Muscle of arm (tissue), 14 donors: ENCODE measurements at places on chromosomes 4 and X. TPM values are rescaled to one million over a fixed set of nuclear protein-coding genes. Genes with fewer than 3 reads are reported as not detected.

The LDB2 gene
- 52.2 TPM for polyA plus RNA-seq

The SLC2A9 gene
- 5.0 TPM for polyA plus RNA-seq

The HSFX3 gene
- 1.0 TPM for polyA plus RNA-seq

The MAGEA11 gene
- not detected for polyA plus RNA-seq

The HSD17B13 gene
- polyA plus RNA-seq, result not detected

The VEGFD gene
- polyA plus RNA-seq, result 1.6 TPM

- DNase-seq, result no peak
Measured at GRCh38 chrX:155046129-155046810, 19.6 kb downstream of the FUNDC2 start.

GRCh38 chr4:156169011-156169410, 215.3 kb upstream of the CTSO start:
- peak; percentile 61 for DNase-seq

DNA sequence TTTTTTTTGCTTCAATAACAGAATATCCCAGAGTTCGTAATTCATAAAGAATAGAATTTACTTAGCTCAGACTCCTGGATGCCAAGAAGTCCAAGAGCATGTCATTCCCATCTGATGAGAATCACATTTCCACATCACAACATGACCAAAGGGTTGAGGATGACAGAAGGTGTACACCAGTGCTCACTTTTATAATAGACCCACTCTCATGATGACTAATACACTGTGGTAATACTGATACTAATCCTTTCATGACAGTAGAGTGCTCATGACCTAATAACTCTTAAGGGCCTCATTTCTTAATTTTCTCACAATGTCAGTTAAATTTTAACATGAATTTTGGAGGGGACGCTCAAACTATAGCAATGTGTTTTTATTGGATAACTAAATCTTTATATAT, 69.2 kb downstream of the ZNF732 start:
- DNase-seq, result no peak

GRCh38 chr4:182015014-182015413, 228.2 kb upstream of the TENM3 start:
- DNase-seq, result no peak

- no peak for DNase-seq
Measured at GRCh38 chrX:153957224-153957623, 12.8 kb upstream of the RENBP start.

DNA sequence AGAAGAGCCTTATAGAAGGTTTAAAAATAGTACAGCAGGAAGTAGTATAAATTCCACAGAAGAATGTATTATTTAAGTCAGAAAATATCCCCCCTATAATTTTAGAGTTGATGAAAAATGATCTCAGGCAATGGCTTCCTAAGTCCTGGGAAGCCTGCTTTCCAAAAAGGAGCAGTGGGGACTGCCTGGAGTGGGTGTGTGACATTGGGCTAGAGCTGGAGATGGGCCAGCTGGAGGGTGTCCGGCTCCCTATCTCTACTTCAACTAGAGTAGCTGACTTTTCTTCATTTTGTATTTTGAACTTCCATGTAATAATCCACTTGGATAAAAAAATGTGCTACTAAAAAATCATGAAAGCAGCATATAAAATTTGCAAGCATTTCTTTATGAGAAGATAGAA, 253.9 kb downstream of the ANK2 start:
- no peak for DNase-seq

DNA sequence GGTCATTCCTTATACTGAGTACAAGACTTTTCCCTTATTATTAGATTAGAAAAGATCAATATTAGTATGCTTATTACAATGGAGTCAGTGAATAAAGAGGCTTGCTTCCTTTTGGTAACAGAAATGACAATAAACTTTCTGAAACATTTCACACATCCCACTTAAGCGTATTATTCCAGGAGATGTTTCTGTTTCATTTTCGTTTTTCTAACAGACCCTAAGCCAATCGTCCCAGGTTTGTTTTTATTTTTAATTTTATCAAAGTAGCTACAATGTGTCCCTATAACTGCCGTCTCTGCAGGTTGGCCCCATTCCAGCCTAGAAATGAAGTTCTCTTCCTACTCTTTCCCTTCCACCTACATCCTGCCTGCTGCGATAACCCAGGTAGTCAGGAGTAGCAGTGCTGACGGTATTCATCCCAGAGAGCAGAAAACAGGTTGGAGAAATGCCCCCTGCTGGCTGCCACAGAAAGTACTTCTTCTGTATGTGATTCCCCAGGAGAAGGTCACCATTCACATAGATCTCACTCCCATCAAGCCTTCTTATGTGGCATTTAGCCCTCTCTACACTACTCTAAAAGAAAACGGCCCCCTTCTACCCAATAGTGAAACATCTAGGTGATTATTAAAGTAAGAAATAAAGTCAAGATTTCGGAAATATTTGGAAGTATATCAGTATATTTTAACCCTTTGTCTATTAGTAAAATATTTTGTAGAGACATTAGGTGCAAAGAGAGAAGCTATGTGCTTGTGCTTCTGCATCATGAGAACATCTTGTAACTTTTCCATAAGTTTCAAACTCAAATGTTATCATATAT, 40.4 kb downstream of the ENPEP start:
- DNase-seq, result peak; percentile 27

- no peak for DNase-seq
Measured at GRCh38 chr4:35325908-35326453, 918.3 kb downstream of the ARAP2 start.

DNA sequence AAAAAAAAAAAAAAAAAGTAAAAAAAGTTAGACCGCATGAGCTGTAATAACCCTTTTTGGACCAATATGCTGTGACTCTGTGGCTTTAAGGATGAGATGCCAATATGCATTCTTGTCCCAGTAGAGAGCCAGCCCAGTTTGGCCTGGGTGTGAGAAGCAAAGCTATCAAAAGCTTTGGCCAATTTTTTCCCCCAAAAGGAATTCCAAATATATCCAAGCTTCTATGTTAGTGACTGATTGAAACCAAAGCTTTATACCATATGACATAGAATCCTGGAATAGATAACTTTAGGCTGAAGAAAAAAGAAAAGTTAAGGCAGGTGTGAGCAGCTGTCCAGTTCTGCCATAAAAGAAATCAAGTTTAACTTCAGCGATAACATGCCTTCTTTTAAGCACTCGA, 30.5 kb upstream of the RBPJ start:
- no peak for DNase-seq

GRCh38 chr4:172844556-172844955, 324.1 kb upstream of the GALNT7 start:
- DNase-seq, result no peak

GRCh38 chr4:21181716-21182115, 481.5 kb downstream of the PACRGL start:
- DNase-seq, result no peak

DNA sequence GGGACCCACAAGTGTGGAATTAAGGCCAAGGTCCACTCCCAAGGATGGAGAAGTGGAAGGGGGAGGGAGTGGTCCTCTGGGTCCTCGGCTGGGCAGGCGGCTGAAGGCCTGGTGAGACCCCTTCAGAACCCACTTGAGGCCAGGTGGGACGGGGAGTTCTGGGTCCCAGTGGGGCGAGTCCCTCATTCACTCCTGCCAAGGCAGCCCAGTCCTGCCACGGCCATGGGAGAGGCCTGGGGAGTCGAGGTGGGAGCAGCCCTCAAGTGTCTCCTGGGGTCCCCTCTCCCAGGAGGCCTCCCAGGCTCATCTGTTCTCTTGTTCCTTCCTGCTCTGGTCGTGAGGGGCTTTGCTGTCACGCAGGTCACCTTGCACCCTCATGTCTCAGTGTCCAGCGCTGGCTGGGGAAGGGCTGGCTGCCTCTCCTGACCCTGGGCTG, 6.1 kb upstream of the SH3BP2 start:
- DNase-seq, result no peak

DNA sequence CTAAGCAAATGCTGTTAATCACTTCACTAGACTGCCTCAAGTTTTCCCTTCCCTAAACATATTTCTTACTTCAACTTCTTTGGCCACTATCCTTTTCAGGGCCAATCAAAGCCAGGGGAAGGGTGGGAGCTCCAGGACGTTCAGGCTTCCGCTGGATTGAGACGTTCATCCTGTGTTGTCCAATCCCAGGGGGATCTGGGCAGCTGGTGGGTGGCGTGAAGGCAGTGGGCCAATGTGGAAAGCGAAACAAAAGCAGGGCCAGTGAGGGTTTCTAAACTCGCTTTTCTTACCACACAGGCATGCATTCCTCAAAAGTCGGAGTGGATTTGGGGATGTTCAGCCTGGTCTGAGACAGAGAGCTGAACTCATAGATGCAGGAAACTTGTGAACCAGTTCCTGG, 7.6 kb downstream of the CXCL13 start:
- DNase-seq, result no peak

DNA sequence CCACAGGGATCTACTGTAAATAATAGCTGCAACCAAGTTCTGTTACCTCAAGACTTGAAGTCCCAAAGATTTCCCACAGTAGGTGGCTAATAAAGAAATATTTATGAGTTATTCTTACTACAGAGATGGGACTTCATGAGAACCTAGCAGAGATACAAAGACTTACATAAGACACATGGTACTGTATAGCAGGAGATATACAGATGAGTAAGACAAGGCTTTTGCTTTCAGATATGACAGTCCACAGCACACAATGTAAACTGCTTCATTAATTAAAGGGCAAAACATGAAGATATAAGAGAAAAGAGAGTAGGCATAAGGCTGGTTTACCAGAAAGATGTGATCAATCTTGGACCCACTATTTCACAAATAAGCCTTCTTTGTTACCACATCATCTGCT, 6.6 kb downstream of the ANKRD17 start:
- no peak for DNase-seq

DNA sequence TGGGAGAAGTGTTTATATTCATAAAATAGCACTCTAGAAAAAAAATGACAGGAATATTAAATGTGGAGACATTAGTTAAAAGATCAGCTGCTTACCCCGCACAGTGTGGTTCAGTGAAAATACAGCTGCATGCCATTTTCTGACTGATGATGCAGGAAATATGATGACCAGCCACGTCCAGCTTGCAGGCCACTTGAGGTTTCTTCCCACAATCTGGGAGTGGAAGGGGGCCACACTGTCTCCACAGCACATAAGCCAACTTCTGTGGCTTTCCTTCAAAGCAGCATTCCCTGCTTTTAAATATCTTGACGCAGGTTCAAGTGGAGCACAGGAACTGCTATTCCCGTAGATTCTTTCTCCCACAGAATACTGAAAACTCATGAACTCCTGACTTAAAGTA, 173.4 kb upstream of the GALNT7 start:
- no peak for DNase-seq

- no peak for DNase-seq
Measured at GRCh38 chrX:101395789-101396188, 5.0 kb downstream of the RPL36A start.

- no peak for DNase-seq
Measured at GRCh38 chrX:19334945-19335626, 8.6 kb upstream of the PDHA1 start.
